Breast epithelium (tissue), 4 donors: ENCODE measurements at places on chromosomes 4 and X. TPM values are rescaled to one million over a fixed set of nuclear protein-coding genes. Genes with fewer than 3 reads are reported as not detected.
A peak's percentile ranks its signal among the peaks of the same experiment; 100 is the strongest.

GRCh38 chr4:2947926-2948325 is 15.3 kb downstream of the NOP14 start:
- H3K36me3 ChIP-seq = peaks cover 7% of the 10 kb centered on the region
- no peak overlapping the region for H3K4me3 ChIP-seq
- DNase-seq = peak; percentile 49
- no peaks in the 10 kb centered on the region for H3K4me1 ChIP-seq

DNA sequence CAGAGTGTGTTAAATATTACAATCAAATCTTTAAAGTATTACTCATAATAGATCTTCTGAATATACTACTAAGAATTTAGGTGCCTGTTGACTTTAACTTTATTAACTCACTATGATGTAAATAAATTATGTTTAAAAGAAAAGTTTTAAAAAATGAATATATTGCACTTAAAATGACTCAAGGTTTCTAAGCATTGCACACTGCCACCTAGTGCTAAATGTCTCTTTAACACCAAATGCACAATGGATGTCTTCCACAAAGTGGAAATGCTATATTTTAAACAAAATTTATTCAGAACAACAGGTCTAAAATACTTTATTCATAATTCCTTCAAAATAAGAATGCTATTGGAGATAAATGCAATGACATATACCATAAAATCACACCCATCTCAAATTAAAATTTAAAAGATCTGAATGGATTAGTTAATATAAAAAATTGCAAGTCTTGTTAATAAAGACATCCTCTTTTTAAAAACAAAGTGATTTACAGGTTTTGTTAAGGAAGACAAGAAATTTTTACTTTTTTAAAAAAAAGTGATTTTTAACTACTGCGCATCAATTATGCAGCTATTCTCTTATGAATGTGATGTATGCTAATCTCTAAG is 5.5 kb downstream of the INPP4B start:
- no peak overlapping the region for H3K27ac ChIP-seq
- no peaks in the 10 kb centered on the region for H3K36me3 ChIP-seq
- no peak for DNase-seq
- peaks cover 5% of the 10 kb centered on the region for H3K27me3 ChIP-seq
- H3K4me3 ChIP-seq = no peak overlapping the region

- no peak for DNase-seq
- H3K4me1 ChIP-seq = no peaks in the 10 kb centered on the region
- H3K27ac ChIP-seq = no peak overlapping the region
Measured at GRCh38 chr4:1910643-1911042, 39.5 kb downstream of the NSD2 start.

GRCh38 chr4:151407466-151408379 is 1.3 kb upstream of the FHIP1A start:
- peak overlapping the region; percentile 53 for H3K4me3 ChIP-seq
- DNase-seq = peak; percentile 51
- peaks cover 10% of the 10 kb centered on the region for H3K4me1 ChIP-seq

DNA sequence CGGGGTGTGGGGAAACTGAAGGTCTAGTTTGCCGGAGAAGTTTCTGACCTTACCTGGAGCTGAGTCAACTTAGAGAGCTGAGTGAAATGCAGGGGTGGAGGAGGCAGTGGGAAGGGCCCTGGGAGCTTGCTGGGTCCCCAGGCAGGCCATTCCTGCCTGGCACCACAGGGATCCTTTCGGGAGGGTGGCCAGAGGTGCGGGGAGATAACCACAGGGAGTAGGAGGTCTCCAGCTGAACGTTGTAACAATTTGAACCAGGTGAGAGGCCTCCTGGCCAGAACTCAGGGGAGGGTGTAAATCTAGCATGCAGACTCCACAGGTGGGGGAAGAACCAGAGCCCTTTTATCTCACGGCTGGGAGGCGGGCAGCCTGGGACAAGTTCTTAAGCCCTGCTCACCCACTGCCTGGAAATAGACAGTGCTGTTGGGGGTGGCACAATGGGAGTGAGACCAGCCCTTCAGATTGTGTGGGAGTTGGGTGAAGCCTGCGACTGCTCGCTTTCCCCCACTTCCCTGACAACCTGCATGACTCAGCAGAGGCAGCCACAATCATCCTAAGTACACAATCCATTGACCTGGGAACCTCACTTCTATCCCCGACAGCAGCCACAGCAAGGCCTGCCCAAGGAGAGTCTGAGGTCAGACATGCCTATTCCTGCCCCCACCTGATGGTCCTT is 247.4 kb downstream of the ADGRA3 start:
- H3K4me1 ChIP-seq = no peaks in the 10 kb centered on the region
- no peak overlapping the region for H3K4me3 ChIP-seq
- no peak for DNase-seq
- H3K36me3 ChIP-seq = no peaks in the 10 kb centered on the region
- no peaks in the 10 kb centered on the region for H3K27me3 ChIP-seq
- H3K27ac ChIP-seq = no peak overlapping the region

DNA sequence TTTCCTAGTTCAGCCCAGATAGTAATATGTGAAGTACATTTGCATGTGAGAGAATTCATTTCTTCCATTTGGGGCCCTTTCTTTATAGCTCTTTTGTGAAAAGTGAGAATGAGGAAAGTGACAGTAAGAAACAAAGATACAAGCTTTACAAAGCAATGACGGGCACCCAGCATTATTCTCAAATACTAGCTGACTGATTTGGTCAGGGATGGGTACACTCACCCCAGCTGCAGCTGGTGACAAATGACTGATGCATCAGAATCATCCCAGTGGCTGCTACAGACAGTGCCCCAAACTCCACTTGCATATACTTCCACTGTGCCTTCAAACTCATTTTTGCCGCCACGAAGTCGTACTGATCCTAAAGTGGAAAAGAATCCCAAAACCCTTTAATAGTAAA is 14.8 kb downstream of the PRSS12 start:
- H3K4me3 ChIP-seq = no peak overlapping the region
- DNase-seq = no peak
- H3K27me3 ChIP-seq = no peaks in the 10 kb centered on the region
- H3K36me3 ChIP-seq = no peaks in the 10 kb centered on the region

- DNase-seq = no peak
- H3K4me1 ChIP-seq = no peaks in the 10 kb centered on the region
- H3K4me3 ChIP-seq = no peak overlapping the region
- no peaks in the 10 kb centered on the region for H3K36me3 ChIP-seq
- peak overlapping the region; percentile 14 for H3K27ac ChIP-seq
- H3K27me3 ChIP-seq = no peaks in the 10 kb centered on the region
Measured at GRCh38 chr4:110119880-110120279, 78.5 kb downstream of the ELOVL6 start.

DNA sequence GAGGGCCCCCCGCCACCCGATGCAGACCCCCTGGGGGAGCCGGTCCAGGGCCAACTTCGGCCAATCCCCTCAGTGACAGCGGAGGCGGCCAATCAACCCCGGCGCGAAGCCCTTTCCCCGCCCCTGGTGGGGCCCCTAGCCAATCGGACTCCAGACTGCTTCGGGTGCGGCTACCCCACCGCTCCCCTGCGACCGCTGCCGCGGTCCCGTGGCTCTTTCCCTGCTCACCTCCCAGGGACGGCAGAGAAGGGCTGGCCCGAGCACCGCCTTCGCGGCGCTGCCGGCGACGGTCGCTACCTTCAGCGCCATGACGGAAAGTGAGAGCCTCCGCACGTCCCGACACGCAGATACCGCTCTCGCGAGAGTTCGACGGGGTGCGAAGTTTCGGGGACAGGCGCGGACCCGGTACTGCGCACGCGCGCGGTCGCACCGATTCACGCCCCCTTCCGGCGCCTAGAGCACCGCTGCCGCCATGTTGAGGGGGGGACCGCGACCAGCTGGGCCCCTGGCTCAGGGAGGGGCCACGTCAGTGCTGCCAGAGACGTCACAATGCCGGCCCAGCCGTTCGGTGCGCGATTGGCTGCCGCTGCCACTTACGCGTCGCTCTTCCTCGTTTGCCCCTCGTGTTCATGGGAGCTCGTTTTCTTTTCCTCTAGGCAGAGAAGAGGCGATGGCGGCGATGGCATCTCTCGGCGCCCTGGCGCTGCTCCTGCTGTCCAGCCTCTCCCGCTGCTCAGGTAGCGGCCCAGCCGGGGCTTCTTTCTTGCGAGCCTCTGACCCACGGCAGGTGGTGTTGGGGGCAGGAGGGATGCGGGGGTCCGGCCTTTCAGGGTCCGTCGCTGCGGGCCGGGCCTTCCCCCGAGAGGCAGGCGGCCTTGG is at the start of the genes IDH3G and SSR4:
IDH3G (minus strand) TSS at position 358 of the 879 bp plus-strand sequence; CDS start at position 309, 49 bp downstream.
SSR4 (plus strand) TSS at position 651 of the 879 bp plus-strand sequence; CDS start at position 671, 20 bp downstream.
- no peaks in the 10 kb centered on the region for H3K27me3 ChIP-seq
- H3K4me3 ChIP-seq = peak within 1 kb of the TSS; percentile 56
- H3K36me3 ChIP-seq = no peaks in the 10 kb centered on the region
- peak within 1 kb of the TSS; percentile 97 for H3K27ac ChIP-seq
- no peaks in the 10 kb centered on the region for H3K4me1 ChIP-seq

- no peaks in the 10 kb centered on the region for H3K4me1 ChIP-seq
- DNase-seq = no peak
- no peaks in the 10 kb centered on the region for H3K36me3 ChIP-seq
- no peaks in the 10 kb centered on the region for H3K27me3 ChIP-seq
- no peak overlapping the region for H3K4me3 ChIP-seq
Measured at GRCh38 chr4:166827629-166828028, 406.7 kb downstream of the SPOCK3 start.

DNA sequence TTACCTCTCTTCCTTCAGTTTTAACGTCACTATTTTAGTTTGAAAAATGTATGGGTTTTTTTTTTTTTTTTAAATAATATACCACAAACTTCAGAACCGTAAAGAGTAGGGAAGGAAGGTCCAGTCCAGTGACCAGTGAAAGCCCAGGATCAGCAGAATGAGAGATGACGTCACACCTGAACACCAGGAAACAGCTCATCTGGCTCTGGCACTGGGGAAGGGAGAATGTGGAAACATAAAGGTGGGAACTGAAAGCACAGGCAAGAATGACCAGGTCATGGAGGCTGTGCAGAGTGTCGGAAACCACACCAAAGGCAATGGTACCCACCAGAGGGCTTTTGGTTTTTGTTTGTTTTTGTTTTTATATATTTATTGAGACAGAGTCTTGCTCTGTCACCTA is 141.2 kb downstream of the DHX15 start:
- no peak overlapping the region for H3K4me3 ChIP-seq
- H3K27ac ChIP-seq = no peak overlapping the region
- H3K36me3 ChIP-seq = no peaks in the 10 kb centered on the region
- no peaks in the 10 kb centered on the region for H3K27me3 ChIP-seq

- H3K4me3 ChIP-seq = no peak overlapping the region
- H3K27ac ChIP-seq = no peak overlapping the region
- DNase-seq = no peak
- H3K27me3 ChIP-seq = no peaks in the 10 kb centered on the region
Measured at GRCh38 chr4:57148831-57149505, 38.8 kb upstream of the IGFBP7 start.

DNA sequence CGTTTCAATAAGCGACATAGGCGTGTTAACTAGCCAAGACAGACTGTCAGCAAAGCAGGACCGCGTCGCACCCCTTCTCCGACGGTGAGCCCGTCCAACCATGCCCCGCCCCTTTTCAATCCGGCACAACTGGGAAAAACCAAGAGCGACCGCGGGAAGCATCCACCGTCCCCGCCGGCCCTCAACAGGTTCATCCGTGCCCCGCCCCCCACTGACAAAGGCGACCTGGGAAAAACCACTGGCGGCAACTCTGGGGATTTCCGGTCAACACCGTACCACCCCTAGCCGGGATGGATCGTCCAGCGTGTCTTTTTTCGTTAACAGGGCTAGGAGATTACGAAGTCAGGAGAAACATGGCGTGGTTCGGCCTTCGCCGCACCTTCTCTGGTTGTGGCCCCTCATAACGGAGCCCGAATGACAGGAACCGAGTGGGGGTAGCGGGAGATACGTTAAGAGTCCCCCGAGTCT is 377 bp downstream of the TIMM17B start:
- no peaks in the 10 kb centered on the region for H3K36me3 ChIP-seq
- H3K4me1 ChIP-seq = no peaks in the 10 kb centered on the region
- H3K4me3 ChIP-seq = peak overlapping the region; percentile 63
- peak; percentile 85 for DNase-seq
- peak overlapping the region; percentile 96 for H3K27ac ChIP-seq

- H3K4me3 ChIP-seq = no peak overlapping the region
- H3K36me3 ChIP-seq = no peaks in the 10 kb centered on the region
- no peaks in the 10 kb centered on the region for H3K4me1 ChIP-seq
- peaks cover 7% of the 10 kb centered on the region for H3K27me3 ChIP-seq
Measured at GRCh38 chrX:81708487-81708886, 506.6 kb downstream of the SH3BGRL start.

- peak overlapping the region; percentile 87 for H3K27ac ChIP-seq
- DNase-seq = no peak
- H3K36me3 ChIP-seq = no peaks in the 10 kb centered on the region
- peak overlapping the region; percentile 58 for H3K4me3 ChIP-seq
- peaks cover 36% of the 10 kb centered on the region for H3K4me1 ChIP-seq
Measured at GRCh38 chr4:2799224-2799911, 6.5 kb downstream of the SH3BP2 start.

- H3K27me3 ChIP-seq = no peaks in the 10 kb centered on the region
- no peak overlapping the region for H3K27ac ChIP-seq
- H3K36me3 ChIP-seq = no peaks in the 10 kb centered on the region
- no peak overlapping the region for H3K4me3 ChIP-seq
- H3K4me1 ChIP-seq = no peaks in the 10 kb centered on the region
Measured at GRCh38 chr4:2285613-2286381, 23.9 kb upstream of the MXD4 start.

DNA sequence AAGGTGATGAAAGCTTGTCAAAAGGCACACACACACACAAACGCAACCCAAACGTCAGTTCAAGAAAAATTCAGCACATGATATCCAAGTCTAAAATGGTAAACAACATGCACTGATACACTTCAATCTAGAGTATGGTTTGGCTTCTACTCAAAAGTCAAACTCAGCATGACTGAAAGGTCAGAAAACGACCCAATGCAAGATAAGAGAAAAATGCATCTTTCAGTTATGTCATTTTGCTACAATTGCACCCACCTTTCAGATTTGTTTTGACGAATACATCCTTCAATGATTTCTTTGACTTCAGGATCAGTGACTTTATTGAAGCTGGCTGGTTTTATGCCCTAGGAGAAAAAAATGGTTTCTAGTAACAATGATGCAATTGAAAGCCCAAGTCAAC is 56.3 kb downstream of the WNK3 start:
- H3K4me3 ChIP-seq = no peak overlapping the region
- H3K27me3 ChIP-seq = peaks cover 29% of the 10 kb centered on the region
- H3K4me1 ChIP-seq = no peaks in the 10 kb centered on the region
- no peak for DNase-seq

- no peaks in the 10 kb centered on the region for H3K27me3 ChIP-seq
- H3K4me3 ChIP-seq = peak within 1 kb of the TSS; percentile 59
- no peaks in the 10 kb centered on the region for H3K4me1 ChIP-seq
- H3K36me3 ChIP-seq = no peaks in the 10 kb centered on the region
- H3K27ac ChIP-seq = peak within 1 kb of the TSS; percentile 83
- peak; percentile 31 for DNase-seq
Measured at GRCh38 chrX:72572248-72573157, at the start of gene HDAC8. Gene HDAC8 (minus strand): TSS chrX:72572843. CDS start chrX:72572761, 82 bp downstream.

GRCh38 chrX:45006002-45006800 is 133.2 kb downstream of the KDM6A start:
- no peak for DNase-seq
- H3K4me3 ChIP-seq = no peak overlapping the region
- H3K36me3 ChIP-seq = no peaks in the 10 kb centered on the region

- no peaks in the 10 kb centered on the region for H3K27me3 ChIP-seq
- no peak overlapping the region for H3K4me3 ChIP-seq
- no peaks in the 10 kb centered on the region for H3K36me3 ChIP-seq
Measured at GRCh38 chr4:75696581-75696980, 23.4 kb upstream of the G3BP2 start.

FAT4 gene
- 13.4 TPM for total RNA-seq

ZNF518B gene
- 24.7 TPM for total RNA-seq

TREX2 gene
- 1.9 TPM for total RNA-seq

MAGEA8 gene
- total RNA-seq = not detected

CCKAR gene
- not detected for total RNA-seq

HGFAC gene
- 0.59 TPM for total RNA-seq

TEX11 gene
- not detected for total RNA-seq

CXCL10 gene
- 1.2 TPM for total RNA-seq

TRIML2 gene
- total RNA-seq = not detected

KLF8 gene
- 27.4 TPM for total RNA-seq
